ENCODE measurements at places on chromosomes 16 and 17.

GRCh38 chr17:83109793-83110645 lies 30.6 kb downstream of the METRNL start:
- no peak for DNase-seq

GRCh38 chr17:35214631-35215273 lies 20.6 kb upstream of the SLC35G3 start:
- DNase-seq: no peak

DNA sequence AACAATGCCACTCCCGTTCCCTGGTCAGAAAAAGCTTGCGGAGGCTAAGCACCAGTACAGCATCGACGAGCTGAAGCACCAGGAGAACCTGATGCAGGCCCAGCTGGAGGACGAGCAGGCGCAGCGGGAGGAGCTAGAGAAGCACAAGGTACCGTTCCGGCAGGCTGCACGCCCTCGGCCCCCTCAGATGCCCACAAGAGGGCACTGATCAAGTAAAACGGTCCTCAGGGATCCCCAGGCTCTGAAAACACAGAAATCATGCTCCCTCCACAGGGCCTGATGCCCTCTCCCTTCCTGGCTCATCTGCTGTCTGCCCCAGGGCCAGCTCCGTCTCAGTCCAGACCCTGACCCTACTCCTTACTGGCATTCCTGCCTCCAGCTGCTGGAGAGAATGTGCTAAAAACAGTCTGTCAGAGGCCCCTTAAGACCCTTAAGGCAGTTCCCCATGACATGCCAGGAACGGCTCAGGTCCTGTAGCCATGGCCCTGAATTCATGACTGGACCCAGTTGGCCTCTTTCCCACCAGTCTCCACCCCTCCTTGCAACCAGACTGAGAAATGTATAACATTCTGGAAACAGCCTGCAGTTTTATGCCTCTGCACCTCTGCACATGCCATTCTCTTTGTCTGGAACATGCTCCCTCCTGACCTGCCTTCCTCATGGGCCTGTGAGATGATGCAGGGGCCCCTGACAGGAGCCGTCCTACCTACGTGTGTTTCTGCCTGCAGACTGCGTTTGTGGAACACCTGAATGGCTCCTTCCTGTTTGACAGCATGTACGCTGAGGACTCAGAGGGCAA lies 21.8 kb downstream of the DRC3 start:
- DNase-seq: peak; percentile 43

DNA sequence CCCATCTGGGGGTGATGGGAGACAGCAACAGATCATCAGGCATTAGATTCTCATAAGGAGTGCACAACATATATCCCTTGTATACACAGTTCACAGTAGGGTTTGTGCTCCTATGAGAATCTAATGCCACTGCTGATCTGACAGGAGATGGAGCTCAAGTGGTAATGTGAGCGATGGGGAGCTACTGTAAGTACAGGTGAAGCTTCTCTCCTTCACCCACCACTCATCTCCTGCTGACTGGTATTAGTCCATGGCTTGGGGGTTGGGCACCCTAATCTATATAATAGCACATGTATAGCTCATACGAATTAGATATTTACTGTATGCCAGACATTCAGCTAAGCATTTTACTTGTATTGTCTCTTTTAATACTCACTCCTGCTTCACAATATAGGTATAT lies 101.7 kb downstream of the MAP2K6 start:
- no peak for DNase-seq

DNA sequence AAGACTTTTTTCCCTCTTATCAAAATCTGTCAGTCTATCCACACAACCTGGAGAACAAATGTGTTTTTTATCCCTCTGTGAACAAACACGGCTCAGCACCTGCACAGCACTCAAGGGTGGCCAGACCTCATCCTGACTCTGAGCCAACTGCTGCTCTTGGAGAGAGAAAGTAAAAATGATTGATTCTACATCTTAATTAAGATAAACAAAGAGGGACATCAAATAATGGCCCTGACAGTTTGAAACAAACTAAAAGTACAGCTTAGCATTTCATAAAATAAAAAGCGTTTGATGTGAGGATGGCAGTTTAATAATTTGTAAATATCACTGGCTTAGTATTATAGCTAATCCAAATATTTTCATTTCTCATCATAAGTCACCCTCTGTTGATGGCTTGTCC lies 106.2 kb downstream of the SNX11 start:
- no peak for DNase-seq

- DNase-seq: no peak
Observed at GRCh38 chr17:4247361-4247970, 16.3 kb downstream of the ANKFY1 start.

Measured in nephron progenitor cell (in vitro differentiated cells).